ENCODE measurements at places on chromosomes 4 and X.

GRCh38 chr4:57044279-57044678 lies 65.6 kb downstream of the POLR2B start:
- no peak for DNase-seq

DNA sequence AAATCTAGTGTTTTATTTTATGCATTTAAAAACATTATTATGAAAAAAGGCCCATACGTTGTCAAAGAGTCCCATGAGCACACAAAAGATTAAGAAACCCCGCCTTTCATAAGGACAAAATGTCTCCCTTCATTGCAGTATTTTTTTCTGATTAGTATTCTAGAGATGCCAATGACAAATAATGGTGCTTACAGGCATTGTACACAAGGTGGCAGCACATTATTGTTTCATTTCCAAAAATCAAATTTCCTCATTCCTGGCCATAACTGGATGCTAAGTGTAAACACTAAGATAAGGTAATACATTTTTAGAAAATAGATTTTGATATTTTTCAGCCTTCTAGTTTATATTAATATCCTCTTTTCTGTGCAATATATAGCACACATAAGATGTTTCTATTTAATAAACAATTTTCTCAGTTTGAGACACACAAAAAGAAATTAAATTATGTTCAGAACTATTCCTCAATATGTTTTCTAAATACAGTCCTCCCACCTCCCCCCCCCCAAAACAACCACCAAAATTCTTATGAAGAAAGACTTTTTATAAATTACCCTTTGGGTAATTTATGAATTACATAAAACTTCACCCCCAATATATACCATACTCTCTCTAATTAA lies 47.7 kb downstream of the TIGD2 start:
- peak; percentile 46 for DNase-seq

- DNase-seq = peak; percentile 52
Observed at GRCh38 chr4:16264798-16265197, 38.5 kb upstream of the TAPT1 start.

- no peak for DNase-seq
Observed at GRCh38 chrX:48998391-48998790, 3.7 kb downstream of the GRIPAP1 start.

DNA sequence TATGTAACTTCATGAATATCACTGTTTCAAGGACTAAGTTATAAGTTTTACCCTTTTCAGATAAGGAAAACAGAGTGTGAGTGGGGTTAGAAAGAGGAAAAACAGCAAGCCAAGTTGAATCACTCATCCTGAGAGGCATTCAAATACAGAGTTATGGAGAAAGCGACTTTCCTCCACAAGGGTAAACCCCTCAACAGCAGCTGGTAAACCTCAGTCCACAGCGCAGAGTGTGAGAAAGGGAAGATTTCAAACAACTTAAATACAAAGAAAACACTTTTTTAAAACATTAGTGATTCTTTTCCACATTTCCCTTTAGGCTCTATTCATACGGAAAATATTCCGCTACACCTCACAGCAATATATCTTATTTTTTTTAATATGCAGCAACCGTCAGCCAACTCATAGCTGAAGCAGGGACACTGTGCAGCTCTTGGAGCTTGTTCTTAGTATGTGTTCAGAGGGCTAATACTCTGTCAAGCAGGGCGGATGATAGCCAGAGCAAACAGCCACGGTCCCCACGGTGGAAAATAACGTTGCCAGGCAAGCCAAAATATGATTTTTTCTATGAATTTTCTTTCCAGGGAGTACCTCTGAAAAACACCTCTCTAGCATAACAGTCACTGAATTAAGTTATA lies 488.9 kb upstream of the FAT1 start:
- DNase-seq = no peak

DNA sequence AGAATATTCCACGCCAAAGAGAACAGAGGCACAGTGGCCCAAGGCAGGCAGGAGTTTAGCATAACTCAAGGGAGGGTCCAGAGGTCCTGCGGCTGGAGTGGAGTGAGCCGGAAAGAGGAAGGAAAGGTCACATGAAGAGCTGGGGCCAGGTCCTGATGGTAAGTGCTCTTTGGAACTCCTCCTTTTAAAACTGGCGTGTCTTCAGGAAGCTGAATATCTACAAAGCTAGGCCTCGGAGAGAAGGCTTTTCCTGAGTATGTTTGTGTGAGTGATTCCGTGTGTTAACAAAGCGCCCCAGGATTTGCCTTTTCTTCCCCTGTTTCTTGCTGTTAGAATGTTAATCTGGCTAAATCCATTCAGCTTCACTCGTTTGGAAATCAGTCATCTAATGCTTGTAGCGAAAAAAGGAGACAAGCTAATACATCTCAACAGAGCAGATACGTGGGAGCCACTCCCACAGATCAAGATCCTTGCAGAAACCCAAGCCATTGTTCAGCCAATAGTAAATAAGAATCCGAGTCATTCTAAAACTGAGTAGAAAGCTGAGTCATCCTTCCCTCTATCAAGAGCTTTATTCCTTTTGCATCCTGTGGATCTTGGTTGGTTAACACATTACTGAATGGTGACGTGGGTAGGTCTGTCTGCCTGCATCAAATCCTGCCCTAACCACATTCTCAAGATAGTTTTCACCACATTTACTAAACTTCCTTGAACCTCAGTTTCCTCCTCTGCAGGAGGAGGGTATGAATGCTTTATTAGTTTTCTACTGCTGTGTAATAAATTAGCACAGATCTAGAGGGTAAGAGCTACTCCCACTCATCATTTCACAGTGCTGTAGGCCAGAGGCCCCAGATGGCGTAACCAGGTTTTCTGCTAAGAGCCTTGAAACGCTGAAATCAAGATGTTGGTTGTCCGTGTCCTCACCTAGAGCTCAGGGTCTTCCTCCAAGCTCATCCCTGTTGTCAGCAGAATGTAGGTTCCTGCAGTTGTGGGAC lies 43.2 kb upstream of the RBM47 start:
- peak; percentile 98 for DNase-seq

DNA sequence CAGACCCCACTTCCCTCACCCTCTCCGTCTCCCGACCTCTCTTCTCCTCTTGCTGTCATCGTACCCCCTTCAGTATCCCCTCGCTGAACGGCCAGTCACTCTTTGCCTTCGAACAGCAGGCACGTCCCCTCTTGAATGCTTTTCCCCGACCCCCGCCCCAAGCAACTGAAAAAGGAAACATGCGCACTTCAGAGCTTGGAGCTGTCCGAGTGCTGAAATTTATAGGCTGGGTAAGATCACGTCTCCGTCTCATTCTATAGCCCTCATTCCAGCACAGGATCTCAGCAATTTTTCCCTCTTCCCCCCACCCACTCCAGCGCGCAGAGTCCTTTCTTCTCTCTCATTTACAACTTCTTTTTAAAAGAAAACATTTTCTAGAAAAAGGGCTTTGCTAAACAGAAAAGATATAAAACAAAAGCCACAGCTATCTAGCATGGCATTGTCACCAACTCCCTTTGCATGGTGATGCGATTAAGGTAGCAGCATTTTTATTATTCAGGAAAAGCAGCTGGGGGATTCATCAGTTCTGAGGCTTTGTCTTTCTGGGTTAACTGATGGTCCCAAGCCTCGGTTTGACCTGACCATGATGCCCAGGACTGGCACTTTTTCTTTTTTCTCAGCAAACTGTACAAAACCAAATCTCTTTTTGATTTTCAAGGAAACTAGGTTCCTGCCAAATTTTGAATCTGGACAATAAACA lies at the start of gene GLRA2:
TSS of gene GLRA2 (plus strand) at position 247 of the 700 bp plus-strand sequence. CDS start 522 bp downstream, outside the sequence.
- peak; percentile 38 for DNase-seq

- DNase-seq = peak; percentile 23
Observed at GRCh38 chrX:15679246-15679645, 14.6 kb upstream of the CLTRN start.

DNA sequence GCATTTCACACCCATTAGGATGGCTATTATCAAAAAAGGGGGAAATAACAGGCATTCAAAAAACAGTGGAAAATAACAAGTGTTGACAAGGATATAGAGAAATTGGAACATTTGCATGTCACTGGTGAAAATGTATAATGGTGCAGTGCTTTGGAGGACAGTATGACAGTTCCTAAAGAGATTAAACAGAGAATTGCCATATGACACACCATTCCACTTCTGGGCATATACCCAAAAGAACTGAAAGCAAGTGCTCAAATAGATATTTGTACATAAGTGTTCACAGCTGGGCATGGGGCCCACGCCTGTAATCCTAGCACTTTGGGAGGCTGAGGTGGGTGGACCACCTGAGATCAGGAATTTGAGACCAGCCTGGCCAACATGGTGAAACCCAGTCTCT lies 348.1 kb downstream of the NR3C2 start:
- no peak for DNase-seq

DNA sequence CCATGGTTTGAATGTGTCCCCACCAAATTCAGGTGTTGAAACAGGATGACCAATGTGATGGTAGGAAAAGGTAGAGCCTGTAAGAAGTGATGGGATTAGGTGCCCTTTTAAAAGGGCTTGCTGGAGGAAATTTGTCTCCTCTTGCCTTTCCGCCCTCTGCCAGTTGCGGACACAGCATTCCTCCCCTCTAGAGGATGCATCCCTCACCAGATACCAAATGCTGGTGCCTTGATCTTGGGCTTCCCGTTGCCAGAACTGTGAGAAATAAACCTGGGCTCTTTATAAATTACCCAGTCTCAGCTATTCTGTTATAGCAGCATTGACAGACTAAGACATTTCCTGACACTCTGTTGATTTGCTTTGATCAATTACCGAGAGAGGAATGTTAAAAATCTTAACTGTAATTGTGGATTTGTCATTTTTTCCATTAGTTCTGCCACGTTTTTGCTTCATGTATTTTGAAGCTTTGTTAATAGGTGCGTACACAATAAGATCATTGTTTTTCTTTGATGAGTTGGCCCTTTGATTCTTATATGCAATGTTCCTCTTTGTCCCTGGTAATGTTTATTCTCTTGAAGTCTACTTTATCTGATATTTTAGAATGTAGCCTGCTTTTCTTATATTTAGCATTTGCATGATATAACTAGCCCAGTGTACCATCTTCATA lies 13.3 kb downstream of the NFKB1 start:
- DNase-seq = no peak

GRCh38 chr4:14083150-14083549 lies 455.6 kb upstream of the BOD1L1 start:
- no peak for DNase-seq

GRCh38 chrX:11666164-11666563 lies 444 bp upstream of the ARHGAP6 start:
- DNase-seq = no peak

- DNase-seq = peak; percentile 5
Observed at GRCh38 chr4:77662396-77662795, 56.8 kb downstream of the CXCL13 start.

DNA sequence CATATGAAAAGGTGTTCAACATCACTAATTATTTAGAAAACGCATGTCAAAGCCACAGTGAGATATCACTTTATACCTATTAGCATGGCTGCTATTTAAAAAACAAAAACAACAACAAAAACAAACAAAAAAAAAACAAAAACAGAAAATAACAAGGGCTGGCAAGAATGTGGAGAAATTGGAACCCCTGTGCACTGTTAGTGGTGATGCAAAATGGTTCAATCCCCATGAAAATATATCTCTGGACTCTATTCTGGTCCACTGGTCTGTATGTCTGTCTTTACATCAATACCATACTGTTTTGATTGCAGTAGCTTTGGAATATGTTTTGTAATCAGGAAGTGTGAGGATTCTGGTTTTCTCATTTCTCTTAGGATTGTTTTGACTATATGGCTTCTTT lies 43.6 kb upstream of the SPP1 start:
- no peak for DNase-seq

DNA sequence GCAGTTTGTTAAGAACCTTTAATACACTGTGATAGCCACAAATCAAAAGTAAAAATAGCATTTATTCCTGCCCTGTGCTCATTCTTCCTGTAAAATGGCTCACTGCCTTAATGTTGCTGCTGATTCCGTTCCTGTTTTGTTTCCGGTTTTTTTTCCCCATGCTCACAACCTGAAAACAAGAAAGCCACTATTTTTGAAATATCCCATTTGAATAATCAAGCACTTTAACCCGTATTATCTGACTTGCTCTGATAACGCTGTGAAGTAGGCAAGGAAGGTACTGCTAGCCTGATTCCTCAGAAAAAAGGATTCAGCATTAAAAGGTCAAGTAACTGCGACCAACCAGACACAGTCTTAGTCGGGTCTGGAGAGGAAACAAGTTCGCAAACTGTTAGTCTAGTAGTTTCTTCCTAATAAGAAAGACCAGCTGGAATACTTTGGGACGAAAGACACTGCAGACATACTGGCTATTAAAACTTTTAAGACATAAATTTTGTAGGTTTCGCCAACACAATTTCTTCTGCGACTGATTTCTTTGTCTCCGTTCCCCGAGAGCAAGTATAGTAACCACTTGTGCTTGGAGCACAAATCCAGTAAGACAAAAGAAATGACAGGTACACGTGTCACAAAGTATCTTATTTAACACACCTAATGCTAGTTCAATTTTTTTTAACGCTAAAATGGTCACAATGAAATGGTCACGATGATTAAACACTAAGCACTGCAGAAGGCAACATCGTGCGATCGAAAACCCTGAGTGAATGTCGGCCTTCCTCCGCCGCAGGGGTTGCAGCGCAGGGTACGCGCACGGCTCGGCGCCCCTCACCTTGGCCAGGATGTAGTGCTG lies 802 bp downstream of the COX18 start:
- peak; percentile 38 for DNase-seq

DNA sequence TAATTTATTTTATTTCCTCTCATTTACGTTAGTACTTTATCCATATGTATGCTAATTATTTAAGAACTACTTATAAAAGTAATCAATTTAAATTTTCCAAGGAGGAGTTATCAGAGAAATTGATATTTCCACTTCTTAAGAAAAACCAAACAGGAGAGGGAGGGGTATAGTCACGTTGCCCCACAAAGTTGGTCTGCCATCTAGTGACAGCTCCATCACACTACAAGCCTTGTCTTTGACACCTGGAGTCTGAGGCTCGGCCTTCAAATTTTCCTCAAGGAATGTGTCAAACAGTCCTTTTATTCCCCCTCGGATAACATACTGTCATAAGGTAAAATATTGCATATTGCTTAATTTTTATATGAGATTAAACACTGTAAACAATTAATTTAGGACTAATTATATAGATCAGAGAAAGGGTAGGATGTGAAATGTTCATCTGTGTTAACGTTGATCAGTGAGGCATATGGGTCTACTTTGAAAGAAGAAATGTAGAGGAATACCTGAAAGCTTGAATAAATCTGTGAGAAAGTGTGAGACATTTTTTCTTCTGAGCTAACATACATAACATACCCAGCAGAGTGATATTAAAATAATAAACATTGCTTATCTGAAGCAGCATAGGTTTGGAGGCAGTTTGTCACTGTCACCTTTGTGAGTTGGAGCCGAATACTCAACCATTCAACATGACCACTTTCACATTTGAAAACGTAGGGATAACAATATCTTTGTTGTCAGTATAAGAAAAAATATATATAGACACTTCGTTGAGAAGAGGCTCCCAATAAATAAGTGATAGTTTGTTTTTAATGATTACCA lies 114.4 kb downstream of the GLRA3 start:
- DNase-seq = peak; percentile 78
